ENCODE measurements at places on chromosomes 6 and 20.

GRCh38 chr20:13101276-13101675 is 92.5 kb downstream of the SPTLC3 start:
- no peak for DNase-seq

- DNase-seq = no peak
Measured at GRCh38 chr6:157892363-157892877, 69.4 kb downstream of the SNX9 start.

DNA sequence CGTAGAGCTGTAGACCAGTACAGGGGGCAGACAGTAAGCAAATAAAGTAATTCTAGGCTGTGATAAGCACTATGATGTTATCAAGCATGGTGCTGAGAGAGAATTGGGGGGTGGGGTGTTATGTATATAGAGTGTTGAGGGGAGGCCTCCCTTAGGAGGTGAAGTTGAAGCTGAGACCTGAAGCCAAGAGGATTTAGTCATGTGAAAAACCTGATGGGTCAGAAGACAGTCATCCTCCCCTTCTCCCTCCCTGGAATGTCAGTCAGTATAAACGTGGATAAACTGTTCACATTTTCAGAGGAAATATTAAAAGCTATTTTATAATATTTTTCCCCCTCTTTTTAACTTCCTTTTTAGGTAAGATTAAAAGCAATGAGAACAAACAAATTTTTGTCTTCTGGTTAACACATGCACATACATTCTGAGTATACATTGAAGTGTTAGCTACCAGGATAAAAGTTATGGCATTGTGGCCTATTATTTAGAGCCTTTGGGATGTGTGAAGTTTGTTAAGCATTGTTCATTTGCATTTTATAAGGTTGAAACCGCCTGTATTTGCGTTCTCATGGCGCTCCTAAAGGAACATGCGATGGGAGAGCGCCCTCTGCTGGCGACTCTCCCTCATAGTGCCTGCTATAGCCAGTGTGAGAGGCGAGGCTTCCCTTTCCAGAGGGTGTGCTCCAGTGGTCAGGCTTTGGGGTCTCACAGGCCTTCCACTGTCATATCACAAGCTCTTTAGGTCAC is 35.4 kb upstream of the MAPK13 start:
- DNase-seq = peak; percentile 51

DNA sequence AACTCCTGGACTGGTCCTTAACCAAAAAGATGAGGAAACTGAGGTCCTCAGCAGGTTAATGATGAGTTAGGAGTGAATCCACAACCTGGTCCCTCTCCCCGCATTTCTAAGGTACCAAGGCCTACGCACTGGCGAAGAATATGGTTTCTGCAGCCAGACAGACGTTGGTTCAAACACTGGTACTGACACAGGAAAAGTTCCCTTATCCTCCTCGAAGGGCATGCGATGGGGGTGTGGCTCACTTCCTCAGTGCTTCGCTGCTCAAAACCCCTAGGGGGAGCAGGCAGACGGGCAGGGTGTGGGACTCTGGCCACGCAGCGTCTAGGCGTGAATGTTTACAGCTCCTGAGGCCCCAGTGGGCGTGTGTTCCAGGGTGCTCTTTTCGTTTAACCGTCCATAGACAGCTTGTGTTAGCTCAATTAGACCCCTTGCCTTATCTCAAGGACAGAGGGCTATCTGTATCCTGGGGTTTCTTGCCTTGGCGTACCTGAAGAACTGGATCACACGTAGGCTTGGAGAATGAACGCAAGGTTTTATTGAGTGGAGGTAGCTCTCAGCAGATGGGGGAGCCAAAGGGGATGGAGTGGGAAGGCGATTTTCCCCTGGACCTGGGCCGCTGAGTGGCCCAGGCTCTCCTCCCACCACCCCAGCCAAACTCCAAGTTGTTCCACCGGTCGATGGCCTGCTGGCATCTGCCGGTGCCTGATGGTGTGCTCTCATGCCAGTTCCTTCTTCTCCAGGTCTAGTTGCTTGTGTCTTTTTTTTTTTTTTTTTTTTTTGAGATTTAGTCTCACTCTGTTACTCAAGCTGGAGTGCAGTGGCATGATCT is 31.8 kb upstream of the PTPN1 start:
- peak; percentile 17 for DNase-seq

GRCh38 chr20:40961176-40961575 is 67.4 kb upstream of the TOP1 start:
- DNase-seq = no peak
